Kidney glomerular epithelial cell (primary cell): ENCODE measurements at places on chromosomes 12 and 14.

DNA sequence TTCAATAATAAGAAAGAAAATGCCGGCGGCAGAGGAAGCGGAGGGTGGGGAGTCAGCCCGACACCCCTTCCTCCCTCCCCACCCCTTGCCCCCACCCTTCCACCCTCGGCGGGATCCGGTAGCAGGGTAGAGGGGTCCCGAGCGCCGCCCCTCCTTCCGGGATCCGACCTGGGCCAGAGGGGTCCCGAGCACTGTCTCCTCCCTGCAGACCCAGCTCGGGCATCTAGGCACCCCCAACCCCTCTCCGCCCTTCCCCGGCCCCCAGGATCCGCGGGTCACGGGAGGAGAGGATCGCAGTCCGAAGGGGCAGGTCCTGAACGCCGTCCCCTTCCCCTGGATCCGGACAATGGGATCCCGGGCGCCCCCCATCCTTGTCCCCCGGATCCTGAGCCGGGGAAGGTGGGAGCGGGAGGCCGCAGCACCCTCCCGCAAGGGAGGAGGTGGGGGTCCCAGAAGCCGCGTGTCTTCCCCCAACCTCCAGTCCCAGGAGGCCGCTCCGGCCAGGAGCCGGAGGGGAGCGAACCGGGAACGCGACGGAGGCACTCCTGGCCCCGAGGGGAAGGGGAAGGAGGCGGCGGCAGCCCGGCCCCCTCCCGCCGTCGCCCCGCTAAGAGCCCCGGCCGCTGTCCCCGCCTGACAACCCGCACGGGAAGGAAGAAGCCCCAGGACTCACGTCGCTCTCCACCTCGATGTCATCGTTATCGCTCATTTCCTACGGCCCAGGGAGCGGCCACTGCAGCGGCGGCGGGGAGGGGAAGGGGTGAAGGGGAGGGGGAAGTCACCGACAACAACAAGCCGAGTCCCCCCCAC lies 481 bp downstream of the MAX start:
- no peak for DNase-seq

GRCh38 chr12:109475121-109475520 lies 2.0 kb downstream of the KCTD10 start:
- no peak for DNase-seq

- DNase-seq: no peak
Measured at GRCh38 chr12:1643905-1644533, 15.0 kb downstream of the WNT5B start.

- no peak for DNase-seq
Measured at GRCh38 chr12:7207866-7208625, 18.6 kb downstream of the PEX5 start.

DNA sequence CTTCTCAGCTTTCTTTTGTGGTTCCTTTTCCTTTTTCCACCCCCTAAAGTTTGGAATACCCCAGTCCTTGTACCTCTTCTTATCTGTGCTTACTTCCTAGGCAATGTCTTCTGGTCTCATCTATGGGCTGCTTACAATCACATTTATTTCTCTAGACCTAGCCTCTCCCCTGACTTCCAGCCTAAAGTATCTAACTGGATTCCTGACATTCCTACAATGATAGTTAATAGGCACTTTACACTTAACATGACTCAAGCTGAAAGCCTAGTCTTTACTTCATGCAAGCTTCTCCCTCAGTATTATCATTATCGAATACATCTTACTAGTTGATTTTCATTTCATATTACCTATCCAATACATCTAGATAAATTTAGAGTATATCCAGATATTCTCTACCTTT lies 21.2 kb downstream of the CLECL1 start:
- DNase-seq: peak; percentile 73

DNA sequence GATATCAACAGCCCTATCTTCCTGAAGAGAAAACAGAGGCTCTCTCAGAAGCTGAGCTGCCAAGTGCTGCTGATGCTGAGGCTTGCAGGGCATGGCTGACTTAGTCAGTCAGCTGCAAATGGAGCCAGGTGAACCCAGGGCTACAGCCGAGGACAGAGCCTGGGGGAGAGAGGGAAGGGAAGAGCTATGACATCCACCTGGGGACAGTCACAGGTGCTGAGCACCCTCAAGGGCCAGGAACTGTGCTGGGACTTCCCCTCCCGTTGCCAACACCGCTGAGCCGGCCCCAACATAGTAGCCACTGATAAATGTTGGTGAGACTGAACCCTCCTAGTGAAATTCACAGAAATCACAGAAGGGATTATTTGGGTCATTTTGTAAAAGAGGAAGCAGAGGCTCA lies 6.7 kb upstream of the CHGA start:
- DNase-seq: no peak

DNA sequence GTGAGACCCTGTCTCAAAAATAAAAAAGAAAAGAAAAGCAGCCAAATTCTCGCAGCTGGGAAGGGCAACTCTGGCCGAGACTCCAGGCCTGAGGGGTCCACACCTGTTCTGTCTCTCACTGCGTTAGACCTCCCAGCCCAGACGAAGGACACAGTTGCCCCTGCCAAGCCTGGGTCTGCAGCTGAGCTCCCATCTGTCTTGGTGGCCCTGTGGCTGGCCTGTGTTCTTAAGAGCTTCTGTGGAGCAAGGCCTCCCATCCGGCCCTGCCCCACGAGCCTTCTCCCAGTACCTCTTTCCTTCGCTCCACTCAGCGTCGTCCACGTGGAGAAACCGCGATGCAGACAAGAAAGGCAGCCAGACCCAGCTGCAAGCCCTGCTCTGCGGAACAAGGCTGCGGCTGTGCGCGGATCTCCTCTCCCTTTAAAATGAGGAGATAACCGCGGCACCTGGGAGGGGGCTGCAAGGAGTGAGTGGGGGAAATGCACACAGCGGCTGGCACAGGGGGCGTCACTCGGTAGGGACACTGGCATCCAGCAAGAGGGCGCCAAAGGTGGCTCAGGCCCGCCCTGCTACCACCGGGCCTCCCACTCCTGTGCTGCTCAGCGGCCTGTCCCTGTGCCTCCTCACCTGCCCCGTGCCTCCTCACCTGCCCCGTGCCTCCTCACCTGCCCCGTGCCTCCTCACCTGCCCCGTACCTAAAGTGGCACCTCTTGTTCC lies 42.4 kb downstream of the LRRC74A start:
- DNase-seq: no peak

DNA sequence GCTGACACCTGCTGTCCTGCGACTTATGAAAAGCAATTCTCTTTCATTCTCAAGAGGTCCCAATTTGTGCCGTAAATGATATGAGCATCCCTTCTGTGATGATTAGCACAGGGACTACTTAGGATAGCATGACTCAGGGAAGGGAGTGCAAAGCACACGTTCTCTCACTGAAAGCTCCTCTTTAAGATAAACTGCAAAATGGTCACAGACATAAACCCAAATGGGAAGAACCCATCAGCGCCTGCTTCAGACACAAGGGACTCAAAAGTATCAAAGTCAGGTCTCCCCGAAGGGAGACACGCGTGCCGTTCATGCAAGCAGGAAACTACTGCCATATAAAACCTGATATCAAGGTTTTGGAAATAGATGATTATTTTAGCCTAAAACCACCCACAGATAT lies 33.9 kb upstream of the PIWIL1 start:
- no peak for DNase-seq

DNA sequence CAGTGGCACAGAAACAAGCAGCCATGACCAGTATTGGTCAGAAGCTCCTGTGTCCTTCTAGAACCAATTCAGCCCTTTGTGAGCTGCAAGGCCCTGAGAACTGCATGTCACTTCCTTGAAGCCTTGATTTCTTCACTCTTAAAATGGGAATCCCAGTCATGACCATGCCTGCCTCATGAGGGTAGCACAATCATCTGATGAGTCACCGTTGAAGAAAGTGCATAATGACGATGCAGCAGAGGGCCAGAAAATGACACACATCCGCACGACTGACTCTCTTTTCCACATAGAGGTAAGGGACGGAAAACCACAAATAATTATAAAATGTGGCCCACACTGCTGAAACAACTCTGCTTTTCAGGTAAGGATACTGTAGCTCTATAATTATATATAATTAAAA lies 777.4 kb downstream of the BCL11B start:
- DNase-seq: no peak

DNA sequence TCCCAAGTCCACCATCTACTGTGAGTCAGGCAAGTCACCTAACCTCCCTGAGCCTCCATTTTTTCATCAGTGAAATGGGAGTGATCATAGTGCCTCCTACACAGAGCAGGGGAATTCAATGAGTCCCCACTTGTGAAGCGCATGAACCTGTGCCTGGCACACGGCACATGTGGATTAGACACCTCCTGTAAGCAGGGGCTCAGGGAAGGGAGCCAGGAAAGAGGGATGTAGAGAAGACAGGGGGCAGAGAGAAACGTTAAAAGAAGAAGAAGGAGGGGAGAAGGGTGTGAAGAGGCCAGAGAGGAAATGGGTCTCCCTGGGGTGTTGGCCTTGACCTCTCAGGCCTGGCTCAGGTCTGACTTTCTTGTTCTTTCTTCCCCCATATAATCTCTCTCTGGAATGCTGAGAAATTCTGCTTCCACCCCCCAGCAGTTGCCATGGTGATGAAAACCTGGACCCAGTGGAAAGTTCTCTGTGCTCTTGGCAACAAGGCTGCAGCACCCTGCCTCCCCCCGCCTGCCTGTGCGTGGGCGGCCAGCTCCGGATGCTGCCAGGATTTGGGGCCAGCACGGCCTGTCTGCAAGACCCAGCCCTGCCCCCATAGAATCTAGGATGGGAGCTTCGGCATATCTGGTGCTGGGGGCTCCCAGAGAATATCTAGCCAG lies 94.5 kb downstream of the CALM1 start:
- no peak for DNase-seq

GRCh38 chr12:779745-780734 lies 27.7 kb downstream of the WNK1 start:
- DNase-seq: peak; percentile 78

DNA sequence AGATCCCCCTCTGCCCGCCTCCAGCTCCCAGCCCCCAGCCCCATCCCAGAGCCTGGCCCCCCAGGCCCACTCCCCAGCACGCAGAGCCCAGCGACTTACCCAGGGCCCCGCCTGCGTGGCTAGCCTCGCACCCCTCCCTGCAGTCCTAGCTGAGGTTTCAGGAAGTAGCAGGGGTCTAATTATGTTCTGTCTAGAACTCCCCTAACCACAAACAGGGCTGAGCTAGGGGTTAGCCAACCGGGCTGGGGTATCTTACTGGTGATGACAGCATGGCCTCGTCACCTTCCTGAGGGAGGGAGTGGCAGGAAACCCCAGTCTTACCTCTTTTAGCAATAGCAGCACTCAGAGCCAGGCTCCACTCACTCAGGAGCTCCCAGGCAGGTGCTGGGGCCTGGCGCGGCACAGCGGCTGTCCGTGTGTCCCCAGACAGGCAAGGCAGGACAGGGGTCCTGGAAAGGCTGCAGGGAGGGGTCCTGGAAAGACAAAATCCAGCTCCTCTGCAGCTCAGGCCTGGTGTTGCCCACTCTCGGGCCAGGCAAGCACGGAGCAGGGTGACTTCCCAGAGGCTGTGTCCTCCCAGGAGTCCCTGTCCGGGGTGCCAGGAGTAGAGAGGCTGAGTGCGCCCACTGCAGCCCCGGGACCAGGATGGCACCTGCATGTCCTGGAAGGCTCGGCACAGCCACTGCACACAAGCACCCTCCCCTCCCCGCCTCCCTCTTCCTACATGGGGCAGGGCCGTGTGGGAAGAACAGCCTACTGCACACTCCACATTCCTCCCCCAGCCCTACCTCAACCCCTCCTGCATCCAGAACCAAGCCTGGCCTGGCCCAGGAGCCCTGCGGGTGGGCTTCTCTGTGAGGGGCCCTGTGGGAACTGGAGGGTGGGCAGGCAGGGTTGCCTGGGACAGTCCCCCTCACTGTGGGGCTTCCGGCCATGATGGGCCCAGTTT lies at the start of gene GPR132:
Gene GPR132, minus strand, starts transcription at position 151 of the 949 bp plus-strand sequence. CDS start 10,010 bp downstream, outside the sequence.
- DNase-seq: no peak

DNA sequence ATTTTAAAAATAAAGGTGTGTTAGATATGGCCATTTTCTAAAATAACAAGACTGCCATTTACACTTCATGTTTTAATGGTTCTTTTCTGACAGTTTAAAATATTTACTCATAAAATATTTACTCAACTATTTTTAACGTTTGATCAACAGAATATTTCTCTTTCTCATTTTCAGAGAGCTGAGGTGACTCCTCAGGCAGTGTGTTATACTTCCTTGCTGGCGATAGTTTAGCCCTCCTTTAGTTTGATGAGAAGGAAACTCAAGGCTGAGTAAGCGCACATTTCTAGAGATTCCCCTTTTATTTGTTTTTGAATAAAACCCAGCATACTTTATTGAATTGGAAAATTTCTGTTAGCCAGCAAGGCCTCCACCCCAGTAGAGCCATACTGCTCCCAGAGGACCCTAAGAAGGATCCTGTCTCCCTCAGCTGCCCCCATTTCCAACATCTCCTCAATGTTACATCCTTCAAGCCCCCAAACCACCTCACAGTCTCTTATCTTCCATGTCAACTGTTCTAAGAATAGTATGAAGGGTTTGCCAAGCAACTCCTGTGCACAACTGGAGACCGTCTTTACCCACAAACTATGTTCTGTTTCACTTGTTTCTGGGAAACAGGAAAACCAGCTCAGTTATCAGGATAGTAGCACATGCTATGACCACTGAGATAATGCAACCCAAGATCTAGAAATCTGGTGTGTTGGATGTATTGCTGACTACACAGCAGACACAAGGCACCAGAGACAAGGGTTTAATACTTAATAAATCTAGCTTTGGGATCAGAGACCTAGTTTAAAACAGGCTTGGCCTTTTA lies 129.5 kb downstream of the STXBP6 start:
- DNase-seq: no peak

DNA sequence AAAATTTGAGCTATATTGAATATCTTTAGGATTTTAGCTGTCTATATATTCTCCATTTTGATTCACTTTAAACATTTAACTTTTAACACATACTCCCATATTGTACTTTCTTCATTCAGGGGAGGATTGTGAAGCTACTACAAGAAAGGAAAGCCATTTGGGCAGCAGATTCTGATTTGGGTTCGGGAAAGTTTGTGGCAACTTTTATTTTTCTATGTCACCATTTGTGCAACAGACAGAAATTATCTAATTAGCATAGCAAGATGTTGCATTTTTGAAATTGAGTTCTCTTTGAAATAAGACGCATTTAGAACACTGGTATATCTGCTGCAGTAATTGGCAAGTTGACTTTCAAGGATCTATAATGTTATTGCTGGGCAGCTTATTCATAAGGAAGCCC lies 134.3 kb downstream of the KICS2 start:
- no peak for DNase-seq
